ENCODE measurements at places on chromosomes 2 and 18.

DNA sequence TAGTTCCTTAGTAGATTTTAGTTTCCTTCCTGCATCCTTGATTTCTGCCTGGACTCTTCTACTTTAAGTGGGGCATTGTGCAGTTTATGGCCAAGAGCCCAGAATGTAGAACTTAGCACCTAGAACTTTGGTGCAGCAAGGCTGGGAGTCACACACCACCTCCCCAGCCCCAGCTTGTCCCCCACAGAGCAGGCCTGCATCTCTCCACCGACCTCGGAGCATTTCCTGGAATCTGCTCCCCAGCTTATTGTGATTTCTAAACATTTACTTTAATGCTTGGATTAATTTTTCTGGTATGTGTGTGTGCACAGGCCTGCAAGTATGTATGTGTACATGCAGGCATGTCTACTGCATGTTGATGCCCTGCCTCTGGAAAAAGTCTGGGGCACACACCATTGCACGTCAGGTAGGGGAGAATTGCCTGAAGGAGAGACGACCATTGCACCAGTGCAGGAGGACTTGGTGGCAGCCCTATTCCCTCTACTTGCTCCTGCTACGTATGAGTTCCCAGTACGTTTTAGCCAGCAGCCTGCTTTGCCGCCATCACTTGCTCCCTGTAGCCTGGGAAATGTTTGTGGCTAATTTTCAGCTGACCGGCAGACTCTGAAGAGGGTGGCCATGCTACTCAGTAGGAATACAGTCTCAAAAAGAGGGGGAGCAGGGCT lies 419.9 kb upstream of the HS6ST1 start:
- no peak for DNase-seq

DNA sequence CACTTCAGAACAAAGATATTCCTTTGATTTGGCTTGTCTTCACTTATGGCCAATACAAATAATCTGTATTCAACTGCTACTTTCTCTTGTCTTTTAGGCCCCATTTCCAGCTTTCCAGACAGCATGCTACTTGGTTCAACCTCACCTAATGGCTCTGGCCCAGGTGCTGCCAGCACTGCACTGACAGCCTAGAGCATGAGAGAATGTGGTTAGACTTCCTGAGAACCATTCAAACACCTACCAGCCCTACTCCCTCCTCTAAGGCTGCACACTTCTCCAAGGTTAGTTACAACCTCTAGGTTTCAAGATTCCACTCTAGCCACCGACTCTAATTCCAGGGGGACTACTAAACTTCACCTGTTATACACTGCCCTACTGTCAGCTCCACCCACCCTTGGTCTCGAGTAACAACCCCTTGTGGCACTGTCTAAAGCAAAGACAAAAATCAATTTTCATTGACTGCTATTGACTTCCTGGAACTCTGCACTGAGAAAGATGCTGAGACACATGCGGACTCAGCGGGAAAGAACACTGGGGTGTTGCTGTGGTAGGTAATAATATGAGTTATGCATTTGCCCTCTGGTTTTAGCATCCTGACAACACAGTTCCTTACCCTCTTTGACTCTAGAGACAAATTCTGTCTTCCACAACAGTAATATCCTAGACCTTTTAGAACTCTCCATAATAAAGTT lies 38.2 kb downstream of the PLEKHM3 start:
- DNase-seq, result no peak

GRCh38 chr2:69618362-69618761 lies 25.2 kb downstream of the AAK1 start:
- no peak for DNase-seq

- no peak for DNase-seq
Measured at GRCh38 chr2:46989491-46990230, 74.1 kb upstream of the MCFD2 start.

DNA sequence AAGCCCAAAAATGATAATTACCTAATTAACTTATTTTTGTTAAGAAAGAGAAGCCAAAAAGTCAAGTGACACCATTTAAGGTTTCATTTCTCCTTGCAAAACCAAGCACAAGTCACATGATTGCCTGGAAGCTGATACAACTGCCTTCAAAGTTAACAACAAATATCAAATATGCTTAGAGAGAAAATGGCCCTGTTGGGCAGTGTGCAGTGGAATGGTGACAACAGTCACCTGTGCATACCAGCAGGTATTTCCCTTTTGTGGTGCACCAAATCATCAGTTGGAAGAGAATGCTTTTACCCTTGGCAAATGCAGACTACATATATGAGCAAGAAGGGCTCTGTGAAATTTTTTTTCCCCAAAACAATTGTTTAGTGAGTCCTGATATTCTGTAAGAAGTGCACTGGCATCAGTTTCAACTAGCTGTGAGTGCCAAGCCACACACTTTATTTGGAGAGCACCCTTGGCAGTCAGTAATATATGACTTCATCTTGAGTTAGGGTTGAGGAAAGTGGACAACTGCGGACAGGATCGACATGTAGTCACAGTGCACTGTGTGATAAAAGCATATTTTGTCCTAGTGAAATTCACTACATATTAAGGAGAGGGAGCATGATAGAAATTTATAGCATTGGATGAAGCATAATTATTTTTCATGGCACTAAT lies 74.9 kb upstream of the DOCK10 start:
- DNase-seq, result no peak

DNA sequence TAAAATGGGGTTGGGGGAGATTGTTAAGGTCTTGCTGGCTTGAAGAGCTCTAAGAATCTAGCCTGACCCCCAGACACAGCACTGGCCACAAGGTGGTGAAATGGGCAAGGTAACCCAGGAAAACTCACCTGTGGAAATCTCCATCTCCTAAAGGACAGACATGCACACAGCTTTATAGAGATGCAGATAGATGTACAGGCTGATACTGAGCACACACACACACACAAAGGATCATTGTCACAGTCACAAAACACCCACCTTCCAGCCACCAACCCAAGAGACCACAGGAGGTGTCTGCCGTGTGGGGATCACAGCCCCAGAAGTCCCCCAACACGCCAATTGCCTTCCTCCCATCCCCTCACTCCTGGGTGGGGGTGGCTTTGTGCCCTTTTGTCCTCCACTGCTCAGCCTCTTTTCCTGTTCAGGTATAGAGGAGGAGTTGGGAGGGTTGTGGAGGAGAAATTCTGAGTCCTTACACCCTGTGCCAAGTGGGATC lies 3.2 kb upstream of the CYP26B1 start:
- no peak for DNase-seq

- no peak for DNase-seq
Measured at GRCh38 chr2:219460424-219460926, 25.8 kb downstream of the SPEG start.

GRCh38 chr2:222878877-222879603 lies 18.2 kb downstream of the ACSL3 start:
- DNase-seq, result no peak

DNA sequence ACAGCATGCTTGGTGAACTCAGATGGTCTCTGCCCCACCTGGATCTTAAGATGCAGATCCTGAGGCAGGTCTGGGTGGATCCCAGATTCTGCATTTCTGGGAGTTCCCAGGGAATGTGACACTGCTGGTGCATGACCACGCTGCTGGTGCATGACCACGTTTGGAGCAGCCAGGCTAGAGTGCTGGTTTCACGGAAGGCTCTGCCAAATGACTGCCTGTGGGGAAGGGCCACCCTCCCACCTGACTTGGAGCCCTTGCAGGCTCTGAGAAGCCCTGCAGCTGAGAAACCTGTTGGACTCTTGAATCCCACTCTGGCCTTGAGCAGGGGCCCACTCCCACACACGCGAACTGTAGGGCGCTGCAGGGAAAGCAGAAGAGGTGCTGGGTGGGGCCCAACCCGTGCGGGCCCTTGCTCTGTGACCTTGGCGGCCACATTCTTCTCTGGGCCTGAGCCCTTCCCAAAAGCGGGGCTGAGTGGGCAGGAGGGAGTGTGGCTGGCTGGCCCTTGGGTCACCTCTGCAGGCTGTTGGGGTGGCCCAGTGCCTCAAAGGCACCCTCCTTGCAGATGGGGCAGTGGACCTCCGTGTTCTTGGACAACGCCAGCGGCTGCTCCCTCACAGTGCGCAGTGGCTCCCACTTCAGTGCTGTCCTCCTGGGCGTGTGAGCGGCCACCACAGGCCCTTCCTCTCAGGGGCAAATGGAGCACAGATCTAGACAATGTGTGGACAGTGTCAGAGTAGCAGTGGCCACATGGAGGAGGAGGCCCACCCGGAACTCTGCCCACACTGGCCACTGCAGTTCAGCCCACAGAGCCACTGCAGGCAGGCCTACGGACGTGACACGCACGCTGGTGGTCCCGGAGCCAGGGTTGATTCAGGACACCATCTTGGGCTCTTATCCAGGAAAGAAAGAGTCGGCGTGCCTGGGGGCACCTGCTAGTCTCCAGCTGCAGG lies 7.9 kb downstream of the ERFE start:
- no peak for DNase-seq

DNA sequence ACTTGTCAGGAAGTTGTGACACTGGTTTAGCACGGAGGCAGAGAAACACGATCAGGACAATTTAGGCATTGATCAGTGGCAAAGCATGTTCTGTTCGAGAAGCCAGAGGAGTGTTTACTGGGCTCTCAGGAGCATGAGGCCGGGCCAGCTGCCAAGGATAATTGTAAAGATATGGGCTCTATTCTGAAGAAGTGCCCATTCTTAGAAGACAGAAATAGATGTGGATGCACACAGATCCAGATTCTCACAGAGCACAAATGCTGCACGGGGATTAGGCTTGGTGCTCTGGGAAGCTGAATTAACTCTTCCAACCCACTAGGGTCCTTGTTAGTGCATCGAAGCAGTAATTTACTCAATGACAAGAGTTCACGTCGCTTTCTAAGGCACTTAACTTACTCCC lies 16.2 kb downstream of the AFF3 start:
- DNase-seq, result no peak

GRCh38 chr2:209533391-209533790 lies 109.5 kb downstream of the MAP2 start:
- no peak for DNase-seq

GRCh38 chr2:129113776-129114175 lies 795.1 kb upstream of the HS6ST1 start:
- DNase-seq, result no peak

DNA sequence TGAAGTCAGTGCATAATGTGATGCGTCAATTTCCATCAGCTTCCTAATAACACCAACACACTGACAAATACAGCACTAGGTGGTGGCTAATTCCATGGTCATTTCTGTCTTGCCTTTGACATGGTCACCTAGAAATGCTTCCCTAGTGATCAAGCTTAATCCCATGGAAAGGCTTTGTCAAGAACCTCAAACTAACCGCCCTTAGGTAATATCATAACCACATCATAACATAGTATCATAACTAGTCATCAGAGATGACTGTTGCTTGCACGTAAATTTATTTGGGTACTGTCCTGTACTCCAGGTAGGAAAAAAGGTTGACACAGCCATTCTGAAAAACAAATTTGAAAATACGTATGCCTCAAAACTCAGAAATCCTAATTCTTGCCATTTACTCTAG lies 471.8 kb downstream of the IRS1 start:
- DNase-seq, result no peak

DNA sequence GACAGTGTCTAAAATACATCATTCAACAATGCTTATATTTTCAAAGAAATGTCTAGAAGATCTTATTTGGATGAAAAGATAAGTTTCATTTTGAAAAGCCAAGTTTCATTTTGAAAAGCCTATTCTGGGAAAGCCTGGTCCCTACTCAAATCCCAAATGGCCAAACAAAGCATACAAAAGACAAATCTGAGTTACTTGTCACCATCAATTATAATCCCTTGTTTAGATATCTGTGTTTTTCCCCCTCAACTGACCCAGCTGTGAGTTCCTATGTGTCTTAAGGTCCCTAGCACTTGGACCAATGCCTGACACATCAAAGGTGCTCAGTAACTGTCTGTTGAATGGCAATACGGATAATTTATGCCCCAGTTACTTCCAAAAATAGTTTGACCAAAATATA lies 52.3 kb upstream of the THOC1 start:
- no peak for DNase-seq

GRCh38 chr2:95388091-95388692 lies 14.3 kb upstream of the FAHD2A start:
- DNase-seq, result no peak

All from stimulated activated CD8-positive, alpha-beta memory T cell treated with anti-CD3 and anti-CD28 coated beads, Interleukin-2, amount 100 ng/mL, for 1 hour (primary cell).